ENCODE measurements at places on chromosomes 1 and 21. TPM values are rescaled to one million over a fixed set of nuclear protein-coding genes. Genes with fewer than 3 reads are reported as not detected.

Gene GRHL3
- total RNA-seq = not detected

Gene FAM131C
- total RNA-seq = 4.1 TPM

Gene B4GALT2
- total RNA-seq = 12.5 TPM

Gene TEKT2
- not detected for total RNA-seq

Gene UTS2
- 1.6 TPM for total RNA-seq

Gene C21orf91
- 75.2 TPM for total RNA-seq

Gene RNU5D-1
- total RNA-seq = not detected

Gene SIPA1L2
- total RNA-seq = 0.86 TPM

Gene DNALI1
- total RNA-seq = not detected

Gene PPIAL4G
- total RNA-seq = 1.6 TPM

Gene TNNI3K
- total RNA-seq = 0.67 TPM

GRCh38 chr1:90717665-90718410, 736 bp upstream of the BARHL2 start:
- peaks cover 9% of the 10 kb centered on the region for H3K36me3 ChIP-seq
- DNase-seq = peak; percentile 49

GRCh38 chr1:3521426-3521825, 67.0 kb downstream of the ARHGEF16 start:
- H3K27ac ChIP-seq = no peak overlapping the region
- no peaks in the 10 kb centered on the region for H3K36me3 ChIP-seq
- no peak for DNase-seq
- no peak overlapping the region for H3K4me3 ChIP-seq

- DNase-seq = peak; percentile 54
- H3K27me3 ChIP-seq = peaks cover 22% of the 10 kb centered on the region
- peak overlapping the region; percentile 71 for H3K4me3 ChIP-seq
- H3K36me3 ChIP-seq = no peaks in the 10 kb centered on the region
- H3K27ac ChIP-seq = peak overlapping the region; percentile 36
Measured at GRCh38 chr1:154405747-154406571, 816 bp downstream of the IL6R start.

DNA sequence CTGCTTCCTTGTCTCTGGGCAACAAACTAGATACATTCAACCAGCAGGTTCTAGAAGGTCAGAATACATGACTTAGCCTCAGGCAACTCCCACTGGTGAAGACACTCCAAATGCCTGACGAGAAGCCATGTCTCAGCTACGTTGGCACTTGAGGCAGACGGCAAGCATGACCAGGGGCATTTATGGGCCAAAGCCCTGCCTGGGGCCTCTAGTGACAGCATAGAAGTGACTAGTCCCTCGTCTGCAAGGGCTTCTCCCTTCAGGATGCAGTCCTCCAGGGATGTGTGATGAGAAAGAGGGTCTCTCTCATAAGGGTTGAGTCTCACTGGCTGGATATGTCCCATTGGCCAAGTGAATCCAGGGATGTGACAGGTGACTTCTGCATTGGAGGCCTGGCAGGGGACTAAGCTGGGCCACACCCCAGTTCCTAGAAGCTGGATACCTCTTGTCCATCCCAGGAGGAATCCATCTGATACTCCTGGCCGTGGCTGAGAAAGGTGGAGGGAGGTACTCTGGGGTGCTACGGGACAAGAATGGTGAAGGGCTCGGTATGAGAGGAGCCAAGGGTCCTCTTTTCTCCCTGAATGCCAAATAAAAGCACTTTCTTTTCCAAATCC, 148.6 kb upstream of the HMGB4 start:
- peaks cover 3% of the 10 kb centered on the region for H3K27me3 ChIP-seq
- DNase-seq = no peak
- H3K4me3 ChIP-seq = no peak overlapping the region
- H3K4me1 ChIP-seq = no peaks in the 10 kb centered on the region
- H3K27ac ChIP-seq = no peak overlapping the region
- H3K36me3 ChIP-seq = no peaks in the 10 kb centered on the region

- DNase-seq = no peak
- peak overlapping the region; percentile 81 for H3K27ac ChIP-seq
Measured at GRCh38 chr1:203612932-203613682, 13.5 kb upstream of the ATP2B4 start.

DNA sequence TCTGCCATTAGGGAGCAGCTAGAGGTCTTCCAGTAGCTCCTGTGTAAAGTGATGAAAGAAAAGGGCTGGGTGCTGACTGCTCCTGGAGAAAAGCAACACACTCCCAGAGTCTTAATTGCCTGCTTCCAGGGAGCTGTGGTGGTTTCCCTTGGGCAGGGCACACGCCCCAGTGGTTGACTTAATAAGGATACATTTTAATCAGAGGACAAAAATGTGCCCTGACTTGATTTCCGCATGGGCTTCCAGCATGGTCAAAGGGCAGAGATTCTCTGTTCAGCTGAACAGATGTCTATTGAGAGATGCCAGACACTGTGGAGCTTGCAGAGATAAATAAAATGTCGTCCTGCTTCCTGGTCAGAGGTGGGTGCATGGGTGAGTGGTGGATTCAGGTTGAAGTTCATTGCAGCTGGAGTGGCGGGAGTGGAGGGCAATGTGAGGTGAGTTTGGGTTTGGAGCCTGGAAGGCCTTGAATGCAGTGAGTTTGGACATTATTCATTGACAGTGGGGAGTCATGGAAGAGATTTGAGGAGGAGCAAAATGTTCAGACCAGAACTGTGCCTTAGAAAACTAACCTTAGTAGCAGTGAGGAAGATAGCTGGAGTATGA, 16.0 kb downstream of the QSOX1 start:
- H3K27ac ChIP-seq = no peak overlapping the region
- no peak overlapping the region for H3K4me3 ChIP-seq
- H3K4me1 ChIP-seq = no peaks in the 10 kb centered on the region
- no peak for DNase-seq
- no peaks in the 10 kb centered on the region for H3K36me3 ChIP-seq

DNA sequence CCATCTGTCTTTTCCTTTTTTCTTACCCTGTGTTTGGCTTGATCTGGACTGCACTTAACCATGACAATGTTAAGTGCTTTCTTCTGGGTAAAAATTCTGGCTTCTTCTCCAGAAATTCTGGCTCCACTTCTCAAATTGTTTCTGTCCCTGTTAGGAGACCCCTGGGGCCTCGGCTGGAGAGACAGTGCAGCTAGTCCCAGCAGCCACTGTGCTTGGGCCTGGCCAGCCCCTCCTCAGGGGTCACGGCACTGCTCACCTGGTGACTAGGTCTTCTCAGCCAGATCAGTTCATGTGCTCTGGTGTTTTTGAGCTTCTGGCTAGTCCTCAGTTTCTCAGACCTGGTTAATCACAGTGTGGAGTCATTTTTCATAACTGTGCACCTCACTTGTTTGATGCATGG, 72.4 kb downstream of the ADARB1 start:
- peaks cover 10% of the 10 kb centered on the region for H3K4me1 ChIP-seq
- no peaks in the 10 kb centered on the region for H3K27me3 ChIP-seq
- DNase-seq = no peak
- H3K36me3 ChIP-seq = peaks cover 3% of the 10 kb centered on the region
- no peak overlapping the region for H3K27ac ChIP-seq
- no peak overlapping the region for H3K4me3 ChIP-seq

DNA sequence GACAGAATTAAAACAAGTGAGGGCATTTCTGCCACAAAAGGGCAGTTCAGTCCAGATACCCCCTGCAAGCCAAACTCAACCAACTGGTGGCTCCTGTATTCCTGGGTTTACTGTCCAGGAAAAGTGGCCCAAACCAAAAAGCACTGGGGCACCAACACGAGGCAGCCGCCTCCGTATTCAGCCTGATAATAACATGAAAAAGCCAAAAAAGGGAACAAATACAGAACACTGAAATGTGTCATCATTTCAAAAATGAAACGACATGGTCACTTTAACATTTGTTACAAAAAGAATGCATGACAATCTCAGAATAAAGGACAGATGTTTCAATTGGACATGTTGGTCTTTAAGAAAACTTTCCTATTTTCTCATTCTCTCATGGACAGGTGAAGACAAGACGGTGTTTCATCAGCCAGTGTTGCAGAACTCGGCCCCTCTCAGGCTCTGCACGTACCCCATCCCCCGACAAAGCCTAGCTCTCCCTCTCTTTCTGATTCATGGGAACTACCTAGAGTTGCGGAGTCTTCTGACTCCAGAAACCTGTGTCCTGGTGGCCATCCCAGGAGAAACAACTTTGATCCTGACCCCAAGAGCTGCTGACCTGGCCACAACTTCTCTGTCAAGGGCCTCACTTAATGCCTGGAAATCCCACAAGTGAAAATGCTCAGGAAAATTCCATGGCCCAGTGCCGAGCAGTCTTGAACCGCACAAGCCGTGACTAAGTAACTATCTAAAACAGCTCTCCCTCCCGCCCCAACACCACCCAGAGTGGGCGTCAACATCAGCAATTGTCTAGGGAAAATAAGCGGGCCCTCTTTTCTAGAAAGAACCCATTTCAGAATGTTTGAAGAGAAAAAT, 27.1 kb downstream of the ZBTB17 start:
- H3K4me3 ChIP-seq = peak overlapping the region; percentile 22
- peaks cover 8% of the 10 kb centered on the region for H3K36me3 ChIP-seq
- H3K4me1 ChIP-seq = peaks cover 40% of the 10 kb centered on the region
- DNase-seq = no peak
- peak overlapping the region; percentile 85 for H3K27ac ChIP-seq

- no peaks in the 10 kb centered on the region for H3K36me3 ChIP-seq
- H3K27ac ChIP-seq = no peak overlapping the region
- H3K27me3 ChIP-seq = peaks cover 15% of the 10 kb centered on the region
- DNase-seq = no peak
- H3K4me3 ChIP-seq = no peak overlapping the region
Measured at GRCh38 chr1:247528812-247529474, 7.3 kb downstream of the OR2C3 start.

DNA sequence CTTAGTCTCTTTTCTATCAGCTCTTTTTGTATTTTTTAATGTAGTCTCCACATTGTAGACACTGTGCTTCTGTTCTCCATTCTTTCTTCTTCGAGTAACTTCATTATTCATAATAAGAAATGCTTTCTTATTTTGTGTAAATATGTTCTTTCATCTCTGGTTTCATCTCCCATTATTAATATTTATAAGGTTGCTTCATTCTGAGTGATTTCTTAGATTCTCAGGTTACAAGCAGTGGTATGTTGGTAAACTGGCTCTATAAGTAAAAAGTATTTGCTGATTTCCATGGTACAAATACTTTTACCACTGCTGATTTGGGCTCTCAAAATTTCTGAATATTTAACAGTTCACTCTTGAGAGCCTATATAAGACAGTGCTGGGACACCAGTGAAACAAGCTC, 81.3 kb downstream of the CDC14A start:
- H3K27me3 ChIP-seq = no peaks in the 10 kb centered on the region
- peaks cover 51% of the 10 kb centered on the region for H3K36me3 ChIP-seq
- peaks cover 16% of the 10 kb centered on the region for H3K4me1 ChIP-seq
- DNase-seq = no peak
- H3K27ac ChIP-seq = no peak overlapping the region

- no peak overlapping the region for H3K27ac ChIP-seq
- peaks cover 6% of the 10 kb centered on the region for H3K4me1 ChIP-seq
- peaks cover 2% of the 10 kb centered on the region for H3K27me3 ChIP-seq
- no peak overlapping the region for H3K4me3 ChIP-seq
- peaks cover 16% of the 10 kb centered on the region for H3K36me3 ChIP-seq
Measured at GRCh38 chr1:74699331-74699730, 25.7 kb upstream of the ERICH3 start.

DNA sequence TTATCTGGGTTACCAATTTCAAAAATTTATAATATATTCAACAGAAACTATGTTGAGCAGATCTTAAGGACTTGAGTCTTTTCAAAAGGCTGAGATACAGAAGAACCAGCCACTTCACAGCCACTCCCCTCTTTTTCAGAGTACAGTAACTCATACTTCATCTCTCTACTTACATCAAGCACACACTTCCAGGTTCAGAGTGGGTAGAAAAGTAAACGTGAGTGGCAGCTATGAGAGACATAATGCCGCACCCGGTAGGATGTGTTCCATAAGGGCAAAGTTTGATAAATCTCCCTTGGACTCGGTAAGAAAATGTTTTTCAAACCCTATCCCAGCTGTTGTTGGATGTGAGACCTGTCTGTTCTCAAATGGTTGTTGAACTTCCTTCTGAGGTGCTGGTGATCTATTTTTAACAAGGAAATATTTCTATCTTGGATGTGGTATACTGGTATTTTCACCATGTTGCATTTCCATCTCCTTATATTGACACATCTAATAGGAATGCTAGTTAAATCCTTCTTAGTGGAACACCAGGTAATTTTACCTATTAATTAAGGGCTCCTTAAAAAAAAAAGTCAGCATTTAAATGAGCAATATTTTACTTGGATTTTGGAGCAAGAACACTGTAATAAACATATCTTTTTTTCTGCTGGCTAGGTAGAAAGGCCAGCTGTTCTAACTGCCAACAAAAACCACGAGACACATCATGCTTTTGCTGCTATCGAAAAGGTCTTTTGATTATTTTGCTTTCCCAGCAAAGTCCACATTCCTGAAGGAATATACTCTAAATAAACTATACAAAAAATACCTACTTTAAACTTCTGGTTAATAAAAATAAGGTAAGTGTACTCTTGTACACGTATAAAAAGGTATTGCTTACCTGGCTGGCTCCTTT, 28.2 kb downstream of the CNN3 start:
- no peaks in the 10 kb centered on the region for H3K27me3 ChIP-seq
- no peaks in the 10 kb centered on the region for H3K4me1 ChIP-seq
- DNase-seq = no peak
- H3K36me3 ChIP-seq = no peaks in the 10 kb centered on the region
- H3K27ac ChIP-seq = no peak overlapping the region

DNA sequence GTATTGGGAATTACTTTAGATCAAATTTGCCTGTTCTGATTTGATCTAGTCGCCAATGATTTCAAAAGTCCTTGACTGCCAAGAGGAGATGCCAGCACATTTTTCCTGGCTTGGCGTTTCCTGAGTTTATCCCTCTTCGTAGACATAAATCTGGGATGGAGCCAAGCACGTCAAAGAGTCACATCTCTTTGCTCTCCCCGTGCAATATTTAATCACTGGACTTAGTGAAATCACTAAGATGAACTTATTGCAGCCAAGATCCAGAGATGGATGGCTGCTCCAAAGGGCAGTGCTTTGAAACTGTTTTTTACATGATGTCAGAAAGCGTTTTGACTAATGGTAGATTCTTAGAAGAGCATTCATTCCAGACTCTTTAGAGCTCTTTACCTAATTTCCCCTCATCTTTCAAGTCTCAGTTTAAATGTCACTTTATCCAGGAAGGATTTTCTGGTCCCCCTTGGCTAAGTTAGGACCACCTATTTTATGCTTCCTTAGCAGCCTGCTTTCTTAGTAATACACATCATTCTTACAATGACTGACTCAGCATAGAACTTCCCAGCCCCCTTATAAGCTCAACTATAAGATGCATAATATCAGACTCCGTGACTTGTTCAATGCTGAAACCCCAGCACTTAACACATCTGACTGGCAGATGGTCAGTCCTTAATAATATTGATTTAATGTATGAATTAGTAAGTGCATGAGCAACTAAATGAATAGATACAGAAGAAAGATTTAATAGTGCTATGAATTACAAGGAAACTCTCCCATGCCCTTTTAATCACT, 94.4 kb upstream of the GREM2 start:
- no peaks in the 10 kb centered on the region for H3K4me1 ChIP-seq
- no peaks in the 10 kb centered on the region for H3K36me3 ChIP-seq
- H3K27me3 ChIP-seq = no peaks in the 10 kb centered on the region
- H3K27ac ChIP-seq = no peak overlapping the region
- no peak overlapping the region for H3K4me3 ChIP-seq
- DNase-seq = no peak

GRCh38 chr21:39003982-39004633, 179.1 kb downstream of the PSMG1 start:
- peaks cover 19% of the 10 kb centered on the region for H3K4me1 ChIP-seq
- H3K27me3 ChIP-seq = peaks cover 7% of the 10 kb centered on the region
- no peak for DNase-seq
- H3K36me3 ChIP-seq = no peaks in the 10 kb centered on the region
- peak overlapping the region; percentile 68 for H3K4me3 ChIP-seq
